Stimulated activated naive B cell treated with anti-CD40 and anti-IgM and Interleukin-4, amounts not matched to agents 10 μg/mL and 1 μg/mL and 100 μg/mL, for 72 hours (primary cell): ENCODE measurements at places on chromosomes 13 and 19.

- H3K4me3 ChIP-seq = peak overlapping the region; percentile 87
- peak; percentile 80 for DNase-seq
- peaks cover 36% of the 10 kb centered on the region for H3K36me3 ChIP-seq
- no peaks in the 10 kb centered on the region for H3K27me3 ChIP-seq
- H3K27ac ChIP-seq = peak overlapping the region; percentile 93
These were observed 4.8 kb downstream of the EMP3 start for GRCh38 chr19:48330012-48330681.

DNA sequence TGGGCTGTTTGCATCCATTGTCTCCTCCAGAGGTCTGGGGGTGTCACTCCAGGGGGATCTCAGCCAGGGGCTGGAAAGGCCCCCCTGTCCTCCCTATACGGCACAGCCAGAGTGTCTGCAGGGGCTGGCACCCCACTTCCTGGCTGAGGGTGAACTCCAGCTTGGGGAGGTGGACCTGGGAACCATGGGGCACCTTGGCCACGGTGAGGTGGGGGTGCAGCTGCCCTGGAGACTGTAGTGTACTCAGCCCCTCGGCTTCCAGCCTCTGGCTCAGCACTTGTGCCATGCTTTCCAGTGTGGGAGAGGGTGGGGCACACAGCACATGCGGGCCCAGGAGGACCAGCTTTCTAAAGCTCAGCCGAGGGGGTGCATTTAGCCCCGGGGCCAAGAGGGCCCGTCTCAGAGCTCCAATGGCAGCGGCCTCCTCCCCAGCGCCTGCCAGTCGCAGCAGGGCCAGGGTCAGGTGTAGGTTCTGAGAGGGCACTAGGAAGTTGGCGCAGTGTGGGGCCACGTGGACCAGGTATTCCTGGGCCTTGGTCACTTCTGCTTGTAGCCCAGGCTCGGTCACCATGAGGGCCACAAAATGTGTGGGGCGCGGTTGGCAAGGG lies 1.4 kb downstream of the LENG9 start:
- peak overlapping the region; percentile 85 for H3K4me3 ChIP-seq
- H3K4me1 ChIP-seq = peaks cover 75% of the 10 kb centered on the region
- H3K36me3 ChIP-seq = peaks cover 42% of the 10 kb centered on the region

GRCh38 chr19:49167857-49168409 lies 10.3 kb downstream of the TRPM4 start:
- H3K27ac ChIP-seq = no peak overlapping the region
- no peak for DNase-seq
- no peaks in the 10 kb centered on the region for H3K36me3 ChIP-seq
- no peaks in the 10 kb centered on the region for H3K4me1 ChIP-seq
- no peak overlapping the region for H3K4me3 ChIP-seq

- H3K27me3 ChIP-seq = no peaks in the 10 kb centered on the region
- H3K4me1 ChIP-seq = peaks cover 49% of the 10 kb centered on the region
- H3K36me3 ChIP-seq = peaks cover 45% of the 10 kb centered on the region
- H3K27ac ChIP-seq = peak overlapping the region; percentile 93
- DNase-seq = no peak
These were observed 23.1 kb downstream of the ARID3A start for GRCh38 chr19:948842-949496.

DNA sequence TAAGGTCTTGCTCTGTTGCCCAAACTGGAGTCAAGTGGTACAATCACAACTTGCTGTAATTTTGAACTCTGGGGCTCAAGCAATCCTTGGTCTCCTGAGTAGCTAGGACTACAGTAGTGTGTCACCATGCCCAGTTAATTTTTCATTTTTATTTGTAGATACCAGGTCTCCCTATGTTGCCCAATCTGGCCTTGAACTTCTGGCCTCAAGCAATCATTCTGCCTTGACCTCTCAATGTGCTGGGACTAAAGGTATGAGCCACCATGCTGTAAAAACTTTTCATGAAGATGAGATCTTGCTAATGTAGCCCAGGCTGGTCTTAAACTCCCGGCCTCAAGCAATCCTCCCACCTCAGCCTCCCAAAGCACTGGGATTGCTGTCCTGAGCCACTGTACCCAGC lies 15.1 kb upstream of the NAA16 start:
- H3K27ac ChIP-seq = no peak overlapping the region
- DNase-seq = no peak
- H3K27me3 ChIP-seq = no peaks in the 10 kb centered on the region
- peaks cover 2% of the 10 kb centered on the region for H3K36me3 ChIP-seq

DNA sequence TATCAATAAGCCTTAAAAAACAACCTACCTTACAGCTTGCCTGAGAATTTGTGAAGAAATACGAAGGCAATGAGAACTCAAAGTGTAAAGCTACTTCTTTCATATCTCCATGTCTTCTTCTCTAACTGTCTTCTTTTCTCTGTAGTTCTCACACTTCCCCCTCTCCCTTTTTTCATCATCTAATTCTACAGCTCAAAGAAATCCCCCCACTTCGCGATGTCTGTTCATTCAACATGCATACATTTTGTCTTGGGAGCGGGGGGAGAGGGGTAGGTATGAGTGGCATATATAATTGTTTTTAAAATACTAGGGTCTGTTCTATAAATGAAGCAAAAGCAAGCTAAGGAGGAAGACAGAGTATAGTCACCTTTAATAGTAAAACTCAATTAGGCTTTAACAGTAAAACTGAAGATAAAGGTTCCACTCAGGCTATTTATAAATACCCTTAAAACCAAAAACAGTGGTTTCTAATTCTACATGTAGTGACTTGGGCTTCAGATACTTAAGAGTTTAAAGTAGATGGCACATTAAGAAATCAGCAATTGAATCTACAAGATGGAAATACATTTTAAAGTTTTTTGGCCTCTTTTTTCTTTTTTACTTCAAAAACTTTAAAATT lies 106.9 kb downstream of the KLF12 start:
- DNase-seq = no peak
- no peaks in the 10 kb centered on the region for H3K27me3 ChIP-seq
- H3K4me3 ChIP-seq = peak overlapping the region; percentile 84
- peaks cover 56% of the 10 kb centered on the region for H3K4me1 ChIP-seq
- H3K27ac ChIP-seq = peak overlapping the region; percentile 6

DNA sequence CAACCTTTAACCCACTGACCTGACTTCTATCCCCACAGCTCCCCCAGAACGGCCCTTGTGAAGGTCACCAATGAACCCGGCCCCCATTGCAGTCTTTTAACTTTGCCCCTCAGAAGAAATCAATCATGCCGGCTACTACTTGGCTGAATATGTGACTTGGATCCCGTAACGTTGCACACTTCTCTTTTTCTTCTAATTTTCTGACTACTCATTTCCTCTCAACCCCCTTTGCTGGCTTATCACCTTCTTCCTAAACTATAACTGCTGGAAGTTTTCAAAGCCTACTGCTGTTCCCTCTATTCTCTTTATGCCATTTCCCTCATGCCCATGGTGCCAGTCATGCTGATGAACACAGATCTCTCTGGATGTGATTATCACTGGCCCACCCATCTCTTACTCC lies 367.6 kb downstream of the DNAJC15 start:
- no peaks in the 10 kb centered on the region for H3K36me3 ChIP-seq
- no peak for DNase-seq
- no peak overlapping the region for H3K4me3 ChIP-seq

- H3K4me3 ChIP-seq = no peak overlapping the region
- H3K36me3 ChIP-seq = no peaks in the 10 kb centered on the region
- H3K27me3 ChIP-seq = peaks cover 71% of the 10 kb centered on the region
- DNase-seq = no peak
These were observed 1.2 kb downstream of the S1PR5 start for GRCh38 chr19:10516064-10516385.

DNA sequence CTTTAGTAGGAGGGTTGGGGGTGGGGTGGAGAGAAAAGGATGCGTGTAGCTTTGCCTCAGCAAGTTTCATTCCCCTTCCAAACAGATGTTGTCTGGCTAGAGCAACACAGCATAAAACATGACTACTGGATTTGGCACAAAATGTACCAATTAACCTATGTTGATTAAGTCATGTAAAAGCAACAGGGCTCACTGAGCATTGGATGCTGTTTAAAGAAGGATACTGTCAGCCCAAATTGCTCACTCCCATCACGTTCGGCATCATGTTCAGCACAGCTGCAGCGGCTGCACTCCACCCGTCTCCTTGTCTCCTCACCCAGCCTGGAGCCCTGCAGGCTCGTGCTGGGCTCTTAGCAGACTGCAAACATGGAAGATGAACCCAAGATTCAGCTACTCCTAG lies 77.5 kb downstream of the DLEU7 start:
- no peak overlapping the region for H3K27ac ChIP-seq
- peaks cover 24% of the 10 kb centered on the region for H3K4me1 ChIP-seq
- no peaks in the 10 kb centered on the region for H3K27me3 ChIP-seq
- H3K36me3 ChIP-seq = peaks cover under 1% of the 10 kb centered on the region
- no peak overlapping the region for H3K4me3 ChIP-seq

DNA sequence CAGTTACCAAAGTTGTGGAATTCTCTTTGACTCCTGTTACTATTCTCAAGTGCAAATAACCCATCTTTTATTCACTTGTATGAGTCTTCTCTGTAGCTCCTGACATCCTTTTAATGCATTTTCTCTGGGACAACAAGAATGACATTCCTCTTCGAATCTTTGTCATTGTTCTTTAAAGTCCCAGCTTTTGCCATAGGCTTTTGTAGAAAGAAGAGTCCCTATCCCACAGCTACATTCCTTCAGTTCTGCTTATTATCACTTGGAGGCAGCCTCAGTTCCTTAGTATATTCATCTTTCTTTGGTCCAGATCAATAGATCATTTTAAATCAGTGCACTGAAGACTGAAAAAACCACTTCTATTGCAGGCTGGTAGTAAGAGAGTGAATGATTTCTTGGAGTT lies 560.2 kb downstream of the DACH1 start:
- DNase-seq = no peak
- H3K27me3 ChIP-seq = no peaks in the 10 kb centered on the region
- no peak overlapping the region for H3K4me3 ChIP-seq
- no peak overlapping the region for H3K27ac ChIP-seq
- H3K36me3 ChIP-seq = no peaks in the 10 kb centered on the region
- H3K4me1 ChIP-seq = no peaks in the 10 kb centered on the region

- H3K36me3 ChIP-seq = peaks cover 1% of the 10 kb centered on the region
- no peaks in the 10 kb centered on the region for H3K27me3 ChIP-seq
- no peak overlapping the region for H3K27ac ChIP-seq
- peaks cover 25% of the 10 kb centered on the region for H3K4me1 ChIP-seq
These were observed 496.7 kb downstream of the COG6 start for GRCh38 chr13:40152145-40152544.

- no peaks in the 10 kb centered on the region for H3K27me3 ChIP-seq
- DNase-seq = no peak
- peaks cover 8% of the 10 kb centered on the region for H3K4me1 ChIP-seq
- peaks cover 51% of the 10 kb centered on the region for H3K36me3 ChIP-seq
- no peak overlapping the region for H3K27ac ChIP-seq
- no peak overlapping the region for H3K4me3 ChIP-seq
These were observed 33.0 kb downstream of the KCTD4 start for GRCh38 chr13:45167611-45168554.

DNA sequence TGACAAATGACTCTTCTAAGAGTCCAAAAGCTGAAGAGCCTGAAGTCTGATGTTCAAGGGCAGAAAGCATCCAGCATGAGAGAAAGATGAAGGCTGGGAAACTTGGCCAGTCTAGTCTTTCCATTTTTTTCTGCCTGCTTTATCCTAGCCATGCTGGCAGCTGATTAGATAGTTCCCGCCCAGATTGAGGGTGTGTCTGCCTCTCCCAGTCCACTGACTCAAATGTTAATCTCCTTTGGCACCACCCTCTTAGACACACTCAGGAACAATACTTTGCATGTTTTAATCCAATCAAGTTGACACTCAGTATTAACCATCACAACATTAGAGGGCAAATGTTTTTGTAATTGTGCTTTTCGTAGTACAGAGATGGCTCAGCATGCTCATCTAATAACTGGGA lies 267.5 kb upstream of the KLHL1 start:
- no peaks in the 10 kb centered on the region for H3K36me3 ChIP-seq
- no peaks in the 10 kb centered on the region for H3K27me3 ChIP-seq
- no peaks in the 10 kb centered on the region for H3K4me1 ChIP-seq

GRCh38 chr19:12350890-12351197 lies 14.6 kb downstream of the ZNF442 start:
- peaks cover 2% of the 10 kb centered on the region for H3K4me1 ChIP-seq
- no peaks in the 10 kb centered on the region for H3K27me3 ChIP-seq
- DNase-seq = no peak
- peaks cover 39% of the 10 kb centered on the region for H3K36me3 ChIP-seq

GRCh38 chr13:110310541-110311442 lies 3.7 kb downstream of the COL4A2 start:
- H3K27ac ChIP-seq = no peak overlapping the region
- DNase-seq = no peak
- peaks cover 62% of the 10 kb centered on the region for H3K27me3 ChIP-seq
- H3K4me3 ChIP-seq = no peak overlapping the region

DNA sequence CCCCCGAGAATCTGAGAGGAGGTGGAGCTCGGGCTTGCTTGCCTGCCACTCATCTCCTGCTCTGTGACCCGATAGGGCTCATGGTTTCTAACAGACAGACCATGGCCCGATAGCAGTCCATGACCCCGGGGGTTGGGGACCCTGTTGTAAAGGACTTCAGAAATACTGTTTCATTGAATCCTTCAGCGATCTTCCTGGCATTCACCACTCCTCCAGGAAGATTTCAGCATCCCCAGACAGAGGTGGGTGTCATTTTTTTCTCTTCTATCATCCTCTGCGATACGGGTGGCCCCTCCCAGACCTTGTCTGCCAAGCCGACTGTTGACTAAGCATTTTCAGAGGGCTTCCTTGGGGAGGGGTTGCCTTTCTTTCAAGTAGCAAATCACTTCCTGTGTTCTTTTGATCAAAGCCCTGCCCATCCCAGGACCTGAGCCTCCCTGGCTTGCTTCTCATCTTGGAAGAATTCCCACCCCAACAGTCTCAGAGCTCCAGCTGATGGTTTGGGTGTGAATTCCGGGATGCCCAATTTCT lies 1.7 kb downstream of the MYO1F start:
- H3K4me3 ChIP-seq = peak overlapping the region; percentile 96
- H3K4me1 ChIP-seq = peaks cover 76% of the 10 kb centered on the region
- peaks cover 14% of the 10 kb centered on the region for H3K36me3 ChIP-seq
- no peak for DNase-seq
- no peaks in the 10 kb centered on the region for H3K27me3 ChIP-seq
- no peak overlapping the region for H3K27ac ChIP-seq

- no peaks in the 10 kb centered on the region for H3K4me1 ChIP-seq
- H3K27ac ChIP-seq = no peak overlapping the region
- no peaks in the 10 kb centered on the region for H3K36me3 ChIP-seq
- H3K4me3 ChIP-seq = no peak overlapping the region
- DNase-seq = no peak
- peaks cover 18% of the 10 kb centered on the region for H3K27me3 ChIP-seq
These were observed 1.7 kb upstream of the C13orf42 start for GRCh38 chr13:51112771-51113170.

DNA sequence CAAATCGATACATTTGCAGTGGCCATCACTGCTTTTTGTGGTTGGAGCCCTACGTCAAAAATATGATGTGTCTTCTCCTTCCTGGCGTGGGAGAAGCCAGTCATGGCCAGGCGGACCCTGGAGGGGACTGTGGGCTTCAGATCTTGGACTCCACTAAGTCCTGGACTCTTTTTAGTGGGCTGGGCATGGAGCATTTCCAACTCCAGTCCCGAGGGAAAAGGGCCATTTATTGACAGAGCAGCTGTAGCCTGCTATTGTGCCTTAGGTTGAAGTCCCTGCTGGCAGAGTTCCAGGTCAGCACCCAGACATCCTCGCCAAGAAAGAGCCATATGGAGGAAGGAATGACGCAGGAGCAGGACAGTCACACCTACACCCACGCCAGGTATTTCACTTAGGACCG lies 179.2 kb upstream of the ZNF507 start:
- H3K27me3 ChIP-seq = peaks cover 11% of the 10 kb centered on the region
- H3K4me1 ChIP-seq = no peaks in the 10 kb centered on the region
- H3K27ac ChIP-seq = no peak overlapping the region
- H3K4me3 ChIP-seq = no peak overlapping the region
- H3K36me3 ChIP-seq = no peaks in the 10 kb centered on the region
- DNase-seq = no peak

- no peaks in the 10 kb centered on the region for H3K27me3 ChIP-seq
- no peak overlapping the region for H3K4me3 ChIP-seq
- peaks cover 6% of the 10 kb centered on the region for H3K36me3 ChIP-seq
- no peak for DNase-seq
- no peak overlapping the region for H3K27ac ChIP-seq
These were observed 39.9 kb downstream of the MBNL2 start for GRCh38 chr13:97262058-97262457.
